Right lung (tissue), 10 donors: ENCODE measurements at places on chromosomes 7 and 10. TPM values are rescaled to one million over a fixed set of nuclear protein-coding genes. Genes with fewer than 3 reads are reported as not detected.

DNA sequence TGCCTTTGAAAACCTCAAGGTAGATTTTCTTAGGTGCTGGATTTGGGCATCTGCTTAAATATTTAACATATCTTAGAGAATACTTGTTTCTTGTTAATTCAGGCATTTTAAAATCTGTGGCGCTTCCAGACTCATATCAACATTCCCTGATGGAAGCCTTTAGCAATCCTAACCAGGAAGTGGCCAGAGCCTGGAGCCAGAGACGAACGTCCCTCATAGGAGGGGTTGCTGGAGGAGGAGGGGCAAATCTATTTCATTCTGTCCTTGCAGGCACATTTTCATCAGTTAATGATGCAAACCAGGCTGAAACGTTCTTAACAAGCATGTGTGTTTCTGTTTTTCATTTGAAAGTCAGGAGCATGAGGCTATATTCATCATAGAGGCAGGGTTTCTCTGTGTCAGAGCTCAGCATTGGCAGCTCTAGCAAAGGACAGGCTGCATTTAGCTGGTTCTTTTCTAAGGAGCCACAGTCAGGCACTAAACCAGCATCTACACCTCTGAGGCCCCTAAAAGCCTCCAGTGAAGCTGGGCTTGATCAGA lies 17.8 kb upstream of the IFIT2 start:
- peak; percentile 80 for DNase-seq

- no peak for DNase-seq
Observed at GRCh38 chr7:156606691-156607331, 33.8 kb upstream of the RNF32 start.

DNA sequence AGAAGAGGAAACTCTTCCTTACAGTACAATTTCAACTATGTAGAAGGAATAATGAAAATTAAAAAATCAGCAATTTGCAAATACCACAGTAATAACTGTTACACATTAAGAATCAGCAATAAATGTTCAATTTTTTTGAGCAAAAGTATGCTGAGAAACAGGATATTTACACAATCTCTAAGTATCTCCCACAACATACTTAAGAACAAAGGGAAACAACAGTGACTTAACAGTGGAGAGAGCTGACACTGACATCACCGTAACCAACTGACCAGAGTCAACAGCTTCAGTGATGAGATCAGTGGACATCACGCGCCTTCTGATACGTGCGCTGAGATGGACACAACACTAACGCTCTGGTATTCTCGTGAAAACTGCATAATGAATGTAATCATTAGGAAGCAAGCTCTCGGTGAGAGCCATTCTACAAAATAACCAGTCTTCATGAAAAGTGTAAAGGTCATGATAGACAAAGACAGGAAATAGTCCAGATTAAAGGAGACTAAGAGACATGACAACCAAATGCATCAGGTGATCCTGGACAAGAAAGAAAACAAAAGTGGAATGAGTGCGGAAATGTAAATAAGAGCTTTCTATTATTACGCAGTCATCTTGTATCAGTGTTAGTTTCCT lies 82.6 kb downstream of the PIP4K2A start:
- no peak for DNase-seq

DNA sequence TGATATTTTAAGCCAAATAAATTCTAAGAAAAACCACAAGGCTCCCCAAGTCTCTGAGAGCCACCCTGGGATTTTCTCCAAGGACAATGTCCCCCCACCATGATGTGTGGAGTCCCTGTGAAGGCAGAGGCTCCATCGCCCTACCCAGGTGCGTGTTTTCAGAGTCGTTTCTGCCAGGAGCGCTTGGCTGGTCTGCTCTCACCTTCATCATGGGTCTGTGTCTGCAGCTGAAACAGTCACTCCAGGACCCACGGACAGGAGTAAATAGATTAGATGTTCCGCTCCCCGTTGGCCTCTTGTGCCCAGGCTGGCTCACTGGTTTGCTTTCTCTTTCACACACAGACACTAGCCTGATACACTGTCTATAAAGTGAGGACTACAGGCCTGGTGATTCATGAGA lies 217.5 kb downstream of the SFMBT2 start:
- no peak for DNase-seq

DNA sequence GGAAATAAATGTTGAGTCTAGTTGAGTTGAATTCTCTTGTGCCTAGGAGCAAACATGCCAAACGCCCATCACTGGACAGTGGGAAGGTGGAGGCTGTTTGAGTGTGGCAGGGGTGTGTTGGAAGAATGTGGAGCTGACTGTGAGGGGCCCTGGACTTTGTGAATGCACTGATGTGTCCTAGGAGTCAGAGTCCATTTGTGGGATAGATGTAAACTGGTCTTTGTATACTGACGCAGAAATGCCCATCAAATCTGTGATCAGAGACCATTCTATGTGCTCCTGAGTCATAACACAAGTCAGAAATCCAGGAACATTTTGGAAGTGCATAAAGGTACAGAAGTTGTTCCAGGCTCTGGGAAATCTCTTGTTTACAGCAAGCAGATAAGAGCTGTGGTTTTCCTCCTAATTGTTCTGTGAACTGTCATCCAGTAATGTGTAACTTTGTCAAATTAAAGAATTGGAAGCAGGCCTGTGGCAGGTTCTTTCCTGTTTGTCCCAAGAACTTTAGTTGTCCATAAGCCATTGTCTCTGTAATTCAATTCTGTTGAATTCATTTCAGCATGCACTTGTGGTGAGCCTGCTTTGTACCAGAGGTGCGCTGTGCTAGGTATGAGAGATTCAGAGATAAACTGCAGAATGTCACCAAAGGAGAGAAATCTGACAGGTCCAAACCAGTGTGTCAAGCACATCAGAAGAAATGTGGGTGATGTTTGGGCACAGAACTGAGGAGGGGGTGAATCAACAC lies 7.6 kb downstream of the PRXL2A start:
- no peak for DNase-seq

- DNase-seq, result peak; percentile 61
Observed at GRCh38 chr7:140326116-140326928, 72.0 kb downstream of the SLC37A3 start.

The STRIP2 gene
- 6.0 TPM for polyA plus RNA-seq

GRCh38 chr7:105244594-105244993 lies 144.1 kb downstream of the SRPK2 start:
- DNase-seq, result no peak

DNA sequence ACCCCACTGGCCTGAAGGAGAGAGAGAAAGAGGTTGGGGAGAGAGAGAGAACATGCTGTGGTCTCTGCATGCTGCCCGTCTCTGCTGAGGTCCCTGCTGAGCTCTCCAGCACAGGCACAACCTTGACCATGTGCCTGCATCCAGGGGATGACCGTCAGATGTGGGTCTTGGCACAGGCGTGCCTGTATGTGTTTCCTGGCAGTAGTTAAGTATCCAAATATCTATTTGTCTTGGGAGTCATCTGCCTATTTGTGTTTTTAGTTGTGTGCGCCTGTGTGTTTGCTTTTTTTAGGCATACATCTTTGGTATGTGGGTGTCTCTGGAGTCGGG lies 1.9 kb upstream of the UNC5B start:
- no peak for DNase-seq

The CYP26C1 gene
- polyA plus RNA-seq, result 0.16 TPM

GRCh38 chr7:34752929-34753328 lies 94.9 kb downstream of the NPSR1 start:
- no peak for DNase-seq

- DNase-seq, result peak; percentile 19
Observed at GRCh38 chr10:29534590-29534989, 100.2 kb downstream of the SVIL start.

The BEND7 gene
- 20.0 TPM for polyA plus RNA-seq

GRCh38 chr10:20327954-20328353 lies 511.7 kb downstream of the PLXDC2 start:
- DNase-seq, result no peak

- DNase-seq, result peak; percentile 68
Observed at GRCh38 chr7:138981332-138982203, at the start of gene KIAA1549. Gene KIAA1549 (minus strand): TSS chr7:138981389. CDS start chr7:138981269, 120 bp downstream.

The OGDHL gene
- polyA plus RNA-seq, result 0.76 TPM

The SPDYE5 gene
- polyA plus RNA-seq, result 3.0 TPM

The GIGYF1 gene
- 52.9 TPM for polyA plus RNA-seq

- peak; percentile 68 for DNase-seq
Observed at GRCh38 chr7:108146070-108146842, 16.1 kb upstream of the LAMB4 start.

DNA sequence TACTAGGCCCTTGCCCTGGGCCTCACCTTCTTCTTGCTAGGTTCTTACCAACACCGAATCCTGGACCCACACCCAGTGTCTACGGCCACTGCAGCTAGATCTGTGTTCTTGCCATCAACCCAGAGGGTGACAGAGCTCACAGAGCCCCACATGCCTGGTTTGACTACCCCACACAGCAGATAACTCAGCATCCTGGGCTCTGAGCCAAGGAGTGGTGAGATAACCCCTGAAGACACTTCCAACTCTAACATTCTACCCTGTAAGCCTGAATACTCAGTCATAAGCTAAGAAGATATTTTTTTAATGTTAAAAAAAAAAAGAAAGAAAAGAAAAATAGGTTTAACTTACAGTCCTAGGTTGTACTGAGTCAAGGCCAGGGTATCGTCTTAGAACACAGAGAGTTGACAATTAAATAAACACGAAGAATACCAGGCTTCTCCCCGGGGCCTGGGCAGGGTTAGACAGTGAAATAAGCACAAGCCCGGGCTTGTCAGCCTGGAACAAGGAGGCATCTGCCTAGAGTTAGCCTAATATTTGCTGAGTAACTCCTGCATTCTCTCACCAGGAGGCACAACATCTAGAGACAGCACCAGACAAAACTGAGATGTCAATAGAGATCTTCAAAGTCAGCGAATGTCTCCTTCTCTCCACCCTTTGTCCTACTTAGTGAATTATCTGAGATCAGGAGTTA lies 556.5 kb upstream of the LRRN3 start:
- DNase-seq, result no peak

DNA sequence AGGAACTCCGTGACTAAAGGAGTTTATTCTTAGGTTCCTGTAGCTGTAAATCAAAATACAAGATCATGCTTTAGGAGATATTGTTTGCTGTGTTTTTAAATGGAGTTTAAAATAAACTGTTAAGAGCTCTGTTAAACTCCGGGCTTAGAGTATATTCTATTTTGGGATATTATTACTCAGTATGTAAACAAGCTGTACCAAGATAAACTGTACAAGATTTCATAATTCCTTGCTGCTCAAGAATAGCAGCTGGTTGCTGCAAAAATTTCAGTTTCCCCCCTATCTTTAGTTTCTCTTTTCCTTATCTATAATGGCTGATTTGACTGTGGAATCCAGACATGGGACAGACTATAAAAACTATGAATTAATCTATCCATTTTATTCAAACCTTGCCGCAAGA lies 215.7 kb downstream of the HTR7 start:
- no peak for DNase-seq

DNA sequence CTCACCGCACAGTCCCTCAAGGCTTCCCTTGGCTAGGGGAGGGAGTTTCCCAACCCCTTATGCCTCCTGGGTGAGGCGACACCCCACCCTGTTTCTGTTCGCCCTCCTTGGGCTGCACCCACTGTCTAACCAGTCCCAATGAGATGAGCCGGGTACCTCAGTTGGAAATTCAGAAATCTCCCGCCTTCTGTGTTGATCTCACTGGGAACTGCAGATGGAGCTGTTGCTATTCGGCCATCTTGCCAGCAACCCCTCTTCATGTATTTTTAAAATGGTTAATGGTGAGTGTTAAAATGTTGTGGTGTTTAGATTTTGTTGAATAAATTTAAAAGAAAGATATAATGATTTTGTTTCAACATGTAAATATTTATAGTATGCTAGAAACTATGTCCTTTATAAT lies 22.0 kb downstream of the UMAD1 start:
- no peak for DNase-seq

The CLDN3 gene
- polyA plus RNA-seq, result 10.2 TPM

- no peak for DNase-seq
Observed at GRCh38 chr10:67819768-67820204, 18.2 kb downstream of the DNAJC12 start.

The ZNF282 gene
- 22.3 TPM for polyA plus RNA-seq

GRCh38 chr10:132827423-132827789 lies 41.5 kb upstream of the NKX6-2 start:
- no peak for DNase-seq

The ADIRF gene
- polyA plus RNA-seq, result 8.2 TPM

DNA sequence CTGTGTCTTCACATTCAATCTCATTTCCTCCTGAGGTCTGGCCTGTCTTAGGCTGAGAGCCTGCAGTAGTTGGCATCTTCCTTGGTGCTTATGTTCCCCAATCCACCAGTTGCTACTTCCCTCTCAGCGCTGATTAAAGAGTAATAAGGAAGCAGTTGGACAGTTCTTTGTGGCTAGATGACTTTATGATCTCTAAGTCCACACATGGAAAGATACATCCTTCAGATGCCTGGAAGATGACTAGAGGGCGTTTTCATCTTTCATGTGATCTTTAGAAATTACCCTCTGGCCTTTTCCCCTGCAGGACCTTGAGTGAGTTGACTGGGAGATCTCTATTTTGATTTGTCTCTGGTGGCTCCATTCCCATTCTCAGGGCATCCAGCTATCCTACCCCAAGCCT lies 204.5 kb downstream of the GRM3 start:
- DNase-seq, result no peak

The BAIAP2L1 gene
- 23.7 TPM for polyA plus RNA-seq

The PRR15 gene
- 0.28 TPM for polyA plus RNA-seq

DNA sequence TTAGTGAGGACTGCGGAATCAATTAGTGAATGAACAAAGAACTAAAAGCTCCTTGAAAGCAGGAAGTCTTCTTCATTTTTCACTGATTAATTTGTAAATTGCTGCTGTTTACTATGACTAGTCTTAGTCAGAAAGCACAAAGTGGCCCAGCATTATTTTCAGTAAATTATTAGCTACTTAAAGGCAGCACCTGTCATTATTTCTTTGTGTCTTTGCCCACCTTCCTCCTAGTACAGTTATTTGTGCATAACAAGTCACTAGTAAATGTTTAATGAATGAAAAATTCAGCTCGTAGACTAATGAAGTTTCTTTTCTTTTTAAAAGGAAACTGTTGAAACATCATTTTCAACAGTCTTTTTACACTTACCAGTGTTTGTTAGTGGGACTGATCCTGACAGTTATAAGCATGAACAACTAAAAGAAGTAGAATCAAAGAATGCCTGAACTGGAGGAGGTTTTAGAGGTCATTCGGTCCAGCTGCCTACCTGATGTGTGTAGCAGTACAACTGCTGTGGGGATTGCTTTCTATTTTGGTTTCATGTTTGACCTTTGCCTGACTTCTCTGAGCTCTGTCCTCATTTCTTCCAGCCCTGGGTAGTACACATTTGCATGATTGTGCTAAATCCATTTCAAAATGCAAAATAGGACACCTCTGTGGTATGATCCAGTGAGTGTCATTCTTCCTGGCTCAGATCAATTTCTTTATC lies 140.0 kb upstream of the PHYHIPL start:
- no peak for DNase-seq

DNA sequence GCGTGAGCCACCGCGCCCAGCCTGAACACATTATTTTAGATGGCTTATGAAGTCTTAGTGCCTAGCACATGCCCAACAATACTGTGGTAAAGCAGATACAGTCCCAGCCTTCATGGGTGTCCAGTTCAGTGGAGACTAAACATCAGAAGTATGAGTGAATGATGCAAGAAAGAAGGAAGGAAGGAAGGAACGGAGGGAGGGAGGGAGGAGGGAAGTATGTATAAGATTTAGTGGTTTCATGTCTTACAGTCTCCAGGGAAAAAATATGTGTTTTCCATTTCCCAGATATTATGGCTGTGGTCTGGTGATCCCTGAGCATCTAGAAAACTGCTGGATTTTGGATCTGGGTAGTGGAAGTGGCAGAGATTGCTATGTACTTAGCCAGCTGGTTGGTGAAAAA lies 2.9 kb downstream of the AS3MT start:
- no peak for DNase-seq
